Stimulated activated CD8-positive, alpha-beta memory T cell treated with anti-CD3 and anti-CD28 coated beads, Interleukin-7, amount 100 ng/mL, for 4 hours (primary cell): ENCODE measurements at places on chromosomes 6 and 20.
A peak's percentile ranks its signal among the peaks of the same experiment; 100 is the strongest.

DNA sequence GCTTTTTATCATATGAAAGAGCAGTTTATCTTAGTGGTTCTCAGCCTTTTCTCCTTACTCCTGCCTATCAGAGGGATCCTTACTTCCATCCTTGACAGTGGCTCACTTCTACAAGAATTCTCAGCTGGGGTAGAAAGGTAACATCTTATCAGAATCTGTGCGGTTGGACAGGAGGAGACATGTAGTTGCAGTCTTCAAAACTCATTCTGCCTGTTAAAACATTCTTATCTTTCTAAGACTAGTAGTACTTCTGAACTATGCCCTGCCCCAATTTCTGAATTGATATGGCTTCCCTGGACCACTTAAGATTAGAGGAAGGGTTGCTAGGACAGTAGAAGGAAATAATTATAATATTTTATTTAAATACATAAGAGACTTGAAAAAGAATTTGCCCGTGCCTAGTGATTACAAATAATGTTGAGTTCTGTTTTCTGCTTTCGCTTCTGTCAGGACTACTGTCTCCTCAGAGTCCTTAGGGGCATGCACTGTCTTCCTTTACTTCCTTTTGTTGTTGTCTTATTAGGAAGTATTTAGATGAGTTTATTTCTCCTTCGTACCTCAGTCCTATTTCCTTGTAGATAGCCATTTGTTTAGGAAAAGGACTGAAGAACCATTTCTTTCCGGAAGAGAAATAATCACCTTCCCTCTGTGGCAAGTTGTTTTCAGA, 24.9 kb downstream of the BLTP3A start:
- no peak for DNase-seq

DNA sequence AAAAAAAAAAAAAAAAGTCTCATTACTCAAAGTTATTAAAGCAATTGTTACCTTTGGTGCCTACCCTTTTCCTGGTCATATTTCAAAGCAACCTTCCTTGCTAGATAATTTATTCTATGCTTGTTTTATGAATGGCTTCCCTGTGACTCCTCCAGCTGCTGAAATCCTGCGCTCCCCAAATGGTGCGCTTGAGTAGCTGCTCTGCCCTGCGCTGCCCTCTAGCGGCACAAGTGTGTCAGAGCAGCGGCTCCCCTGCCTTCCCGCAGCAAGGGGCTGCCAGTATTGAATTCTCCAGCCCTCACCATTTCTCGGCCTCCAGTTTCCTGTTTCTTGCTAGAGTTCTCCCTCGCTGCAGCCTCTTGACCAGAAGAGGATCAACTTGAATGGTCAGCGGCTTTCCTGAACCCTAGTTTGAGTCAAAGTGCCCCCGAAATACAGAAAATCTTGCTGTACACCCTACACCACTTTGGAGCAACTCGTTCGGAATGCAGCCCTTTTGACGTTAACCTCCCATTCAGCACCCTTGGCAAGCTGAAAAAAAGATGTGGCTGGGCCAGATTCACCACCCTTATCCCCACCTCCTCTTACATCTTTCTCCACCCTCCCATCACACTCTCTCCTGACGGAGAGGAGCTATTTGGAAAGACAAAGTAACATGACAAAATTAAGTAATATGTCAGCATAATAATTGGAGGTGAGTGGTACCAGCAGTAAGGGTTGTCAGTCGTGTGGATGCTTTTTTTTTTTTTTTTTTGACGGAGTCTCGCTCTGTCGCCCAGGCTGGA, 60.4 kb upstream of the KLHL31 start:
- peak; percentile 42 for DNase-seq

DNA sequence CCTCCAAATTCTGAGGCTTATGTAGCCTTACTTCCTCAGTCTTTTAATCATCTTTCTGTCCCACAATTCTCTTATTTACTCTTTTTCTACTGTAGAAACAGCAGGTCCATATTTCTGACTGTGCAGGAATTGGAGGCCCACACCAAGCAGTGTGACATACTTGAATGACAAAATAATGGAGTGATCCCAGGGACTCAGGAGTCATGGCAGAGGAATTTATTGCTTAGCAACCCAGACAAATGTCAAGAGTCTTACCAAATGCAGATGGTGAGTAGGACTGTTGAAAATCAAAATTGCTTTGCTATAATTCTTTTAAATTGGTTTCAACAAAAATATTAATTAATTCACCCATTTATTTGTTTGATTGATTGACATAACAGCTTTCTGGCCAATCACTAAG, 59.9 kb downstream of the HTR1B start:
- DNase-seq, result no peak

DNA sequence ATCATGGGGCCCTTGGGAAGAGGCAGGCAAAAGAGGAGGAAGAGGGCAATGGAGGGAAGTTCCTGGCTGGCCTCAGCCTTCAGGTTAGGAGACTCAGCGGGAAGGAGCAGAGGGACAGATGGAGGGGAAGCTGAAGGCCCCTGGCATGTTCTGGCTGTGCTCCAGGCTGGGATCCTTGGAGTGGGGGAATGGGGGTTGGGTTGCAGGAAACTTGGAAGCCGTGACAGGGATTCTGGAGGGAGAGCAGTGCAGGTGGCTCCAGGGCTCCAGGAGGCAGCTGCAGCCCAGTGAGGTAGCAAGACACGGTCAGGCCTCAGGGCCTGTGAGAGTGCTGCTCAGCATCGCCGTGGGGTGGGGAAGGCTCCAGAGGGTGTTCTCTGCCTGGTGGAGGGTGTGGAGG, 64.6 kb upstream of the SCP2D1 start:
- DNase-seq, result no peak

GRCh38 chr20:35461620-35462019, 6.2 kb downstream of the CEP250 start:
- no peak for DNase-seq

GRCh38 chr6:143058987-143059386, 1.7 kb upstream of the AIG1 start:
- no peak for DNase-seq

GRCh38 chr6:55528624-55529023, 50.4 kb downstream of the HMGCLL1 start:
- DNase-seq, result no peak

DNA sequence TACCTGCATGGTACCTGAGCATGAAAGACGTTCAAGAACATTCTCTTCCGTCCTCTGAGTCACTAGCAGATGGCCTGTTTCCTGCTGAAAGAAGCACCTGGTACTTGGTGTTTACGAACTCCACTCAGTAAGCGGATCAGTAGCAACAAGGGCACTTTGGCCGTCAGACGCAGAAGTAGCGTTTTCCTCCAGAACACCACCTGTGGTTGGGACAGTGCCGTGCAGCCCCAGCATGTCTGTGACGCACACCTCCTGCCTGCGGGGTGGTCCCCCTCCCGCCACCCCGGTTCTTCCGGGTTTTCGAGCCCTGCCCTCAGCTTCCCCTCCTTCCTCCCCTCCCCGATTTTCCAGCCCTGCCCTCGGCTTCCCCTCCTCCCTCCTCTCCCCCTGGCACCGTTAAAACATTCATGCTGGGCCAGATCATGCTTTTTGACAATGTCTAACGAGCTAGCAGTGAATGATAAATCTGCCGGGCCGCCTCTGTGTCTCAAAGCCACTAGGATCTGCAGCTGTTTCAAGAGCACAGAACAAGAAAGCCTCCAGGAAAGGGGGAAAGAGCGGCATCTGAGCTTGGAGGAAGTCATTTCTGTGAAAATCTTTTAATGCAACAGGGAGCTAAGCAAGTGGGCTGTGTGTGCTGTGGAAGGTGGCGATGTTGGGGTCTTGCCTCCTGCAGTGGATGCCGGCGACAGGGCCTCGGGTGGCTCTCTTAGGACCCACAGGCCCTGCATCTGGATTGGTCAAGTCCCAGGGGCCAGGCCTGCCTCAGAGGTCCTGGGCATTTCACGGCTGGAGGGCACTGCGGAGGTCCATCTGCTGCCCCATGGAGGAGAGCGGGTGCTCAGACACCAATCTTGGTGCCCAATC, 207.9 kb downstream of the ERMARD start:
- peak; percentile 21 for DNase-seq

- DNase-seq, result no peak
Observed at GRCh38 chr6:30227763-30228487, 14.7 kb upstream of the TRIM26 start.

- DNase-seq, result no peak
Observed at GRCh38 chr20:62825986-62826645, 9.3 kb downstream of the COL9A3 start.

GRCh38 chr20:61494763-61495575, 242.9 kb downstream of the CDH4 start:
- DNase-seq, result no peak
